LoVo (cell line): ENCODE measurements at places on chromosomes 2 and 18.

DNA sequence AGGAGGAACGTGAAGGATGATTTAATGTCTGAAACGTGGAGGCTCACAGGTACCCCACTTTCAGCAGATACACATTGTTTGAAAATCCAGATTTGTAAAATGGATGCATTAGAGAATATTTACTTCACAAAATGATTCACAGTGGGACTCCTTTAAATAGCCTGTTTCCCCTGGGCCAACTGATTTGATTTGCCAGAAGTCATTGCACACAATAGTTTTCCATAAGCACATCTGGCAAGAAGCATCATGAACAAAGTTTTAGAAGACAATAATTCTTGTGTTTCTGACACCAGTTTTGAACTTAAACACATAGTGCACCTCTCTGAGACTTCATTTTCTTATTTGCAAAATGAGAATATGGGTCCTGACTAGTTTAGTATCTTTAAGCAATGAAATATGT is 451.4 kb upstream of the SLC14A2 start:
- DNase-seq: no peak

- DNase-seq: no peak
These were observed 690.4 kb upstream of the NRXN1 start for GRCh38 chr2:51722311-51722710.

- DNase-seq: no peak
These were observed 212.0 kb downstream of the SPAG16 start for GRCh38 chr2:213496226-213496625.

DNA sequence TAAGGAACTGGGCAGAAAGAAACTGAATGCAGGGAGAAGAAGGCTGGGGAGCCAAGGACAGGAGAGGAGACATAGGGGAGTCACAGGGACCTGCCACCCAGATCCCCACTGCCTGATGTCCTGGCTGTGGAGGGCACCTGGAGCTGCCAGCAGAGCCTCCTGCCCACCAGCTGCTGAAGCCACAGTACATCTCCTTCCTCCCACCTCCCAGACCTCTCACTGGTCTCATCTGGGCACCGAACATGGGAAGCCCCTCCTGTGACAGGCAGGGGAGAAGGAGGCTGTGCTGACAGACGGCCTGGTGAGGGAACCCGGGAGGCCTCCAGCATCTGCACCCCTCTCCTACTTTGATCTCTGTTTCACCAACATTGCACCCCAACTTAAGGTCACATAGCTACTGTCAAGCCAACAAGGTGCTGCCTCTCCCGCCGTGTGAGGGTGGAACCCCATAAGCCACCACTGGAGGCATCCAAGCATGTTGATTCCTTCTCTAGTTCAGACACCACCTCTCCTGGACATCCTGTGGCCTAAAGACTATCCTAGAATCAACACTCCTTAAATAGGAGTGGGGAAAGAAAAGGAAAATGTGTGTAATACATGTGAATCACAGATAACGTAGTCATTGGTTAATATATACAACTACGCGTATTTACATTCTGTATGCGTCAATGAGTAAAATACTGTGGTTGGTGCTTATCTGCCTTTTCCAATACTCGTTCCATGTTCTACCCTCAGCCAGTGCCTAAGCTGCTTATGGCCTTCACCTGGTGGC is 3.5 kb upstream of the RNPEPL1 start:
- no peak for DNase-seq

- DNase-seq: no peak
These were observed 87.9 kb upstream of the MAP4K3 start for GRCh38 chr2:39524756-39525635.

DNA sequence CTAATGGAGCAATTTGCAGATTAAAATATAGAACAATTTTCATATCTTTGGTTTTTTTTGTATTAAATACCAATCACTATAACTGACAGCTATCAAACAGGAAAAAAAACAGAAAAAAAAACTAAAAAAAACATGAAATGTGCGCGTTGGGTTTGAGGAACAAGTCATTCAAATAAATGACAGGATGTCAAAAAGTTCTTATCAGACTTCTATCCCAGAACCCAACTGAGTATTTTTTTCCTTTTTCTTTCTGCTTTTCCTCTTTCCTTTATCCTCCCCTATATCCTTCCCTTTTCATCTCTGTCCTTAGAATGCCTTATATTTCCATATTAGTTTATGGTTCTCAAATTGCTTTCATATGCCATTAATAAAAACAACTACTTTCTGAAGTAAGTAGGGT is 14.3 kb downstream of the PRKRA start:
- no peak for DNase-seq
